ENCODE measurements at places on chromosomes 2 and 18. TPM values are rescaled to one million over a fixed set of nuclear protein-coding genes. Genes with fewer than 3 reads are reported as not detected.

ZNF236 gene
- 10.8 TPM for total RNA-seq

DPP4 gene
- total RNA-seq, result 69.3 TPM

ALK gene
- total RNA-seq, result not detected

SLC4A5 gene
- 0.30 TPM for total RNA-seq

RAX gene
- not detected for total RNA-seq

TBR1 gene
- total RNA-seq, result under 0.01 TPM

MAPK4 gene
- total RNA-seq, result not detected

ZNF397 gene
- total RNA-seq, result 4.7 TPM

DES gene
- 1.2 TPM for total RNA-seq

ZNF532 gene
- 40.6 TPM for total RNA-seq

SKOR2 gene
- total RNA-seq, result not detected

ZNF385B gene
- total RNA-seq, result not detected

GRB14 gene
- total RNA-seq, result 11.9 TPM

MAP3K19 gene
- not detected for total RNA-seq

MALL gene
- 26.6 TPM for total RNA-seq

GAD1 gene
- total RNA-seq, result 0.97 TPM

SLC9A4 gene
- not detected for total RNA-seq

SERPINB11 gene
- total RNA-seq, result not detected
